Lung microvascular endothelial cell (primary cell): ENCODE measurements at places on chromosomes 11 and 22.

DNA sequence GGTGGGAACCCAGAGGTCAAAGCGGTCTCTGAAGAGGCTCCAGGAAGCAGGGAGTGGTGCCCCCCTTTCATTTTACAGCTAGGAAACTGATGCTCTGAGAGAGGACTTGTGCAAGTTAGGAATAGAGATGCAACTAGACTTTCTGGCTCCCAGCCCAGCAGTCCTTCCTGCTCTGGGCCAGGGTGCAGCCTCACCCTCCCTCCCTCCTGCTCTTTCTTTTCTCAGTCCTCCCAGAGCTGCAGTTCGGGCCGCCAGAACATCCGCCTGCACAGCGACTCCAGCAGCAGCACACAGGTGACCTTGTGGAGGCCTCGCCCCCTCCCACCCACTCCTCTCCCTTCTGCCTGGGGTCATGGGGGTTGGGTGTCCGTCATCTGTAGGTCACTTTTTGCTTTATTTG is 51.5 kb downstream of the LHFPL7 start:
- peak; percentile 81 for DNase-seq

DNA sequence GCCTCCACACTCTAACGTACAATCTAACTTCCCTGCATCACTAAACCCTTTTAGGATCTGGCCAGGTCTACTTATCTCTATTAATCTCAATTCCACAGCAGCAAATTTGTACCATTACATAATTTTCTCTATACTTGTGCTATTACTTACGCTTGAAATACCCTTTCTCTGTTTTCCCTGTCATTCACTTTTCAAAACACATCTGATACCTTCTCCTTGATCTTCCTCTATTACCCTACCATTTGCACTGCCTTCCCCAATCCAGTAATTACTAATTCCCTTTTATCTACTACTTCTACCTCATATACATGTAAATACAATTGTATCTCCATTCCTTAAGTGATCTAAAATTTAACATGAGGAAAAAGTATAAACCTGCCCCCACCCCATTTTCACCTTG is 14.0 kb downstream of the CHORDC1 start:
- no peak for DNase-seq

DNA sequence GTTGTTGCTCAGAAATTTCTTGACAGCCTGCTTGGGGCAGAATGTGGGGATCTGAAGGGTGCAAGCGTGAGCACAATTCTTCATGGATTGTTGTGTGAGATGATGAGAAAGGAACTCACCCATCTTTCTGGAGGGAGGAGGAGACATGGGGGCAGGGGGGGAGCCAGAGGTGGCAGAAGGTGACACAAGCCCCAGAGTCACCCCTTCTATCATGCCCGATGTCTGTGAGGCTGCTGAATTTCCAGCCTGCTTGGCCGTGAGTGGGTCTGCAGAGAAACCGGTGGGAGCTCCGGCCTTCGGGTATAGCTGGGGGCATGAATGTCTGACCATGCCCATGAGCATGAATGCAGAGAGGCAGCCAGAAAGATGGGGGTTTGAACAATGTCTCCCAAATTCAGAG is 870.7 kb downstream of the TBC1D22A start:
- no peak for DNase-seq

DNA sequence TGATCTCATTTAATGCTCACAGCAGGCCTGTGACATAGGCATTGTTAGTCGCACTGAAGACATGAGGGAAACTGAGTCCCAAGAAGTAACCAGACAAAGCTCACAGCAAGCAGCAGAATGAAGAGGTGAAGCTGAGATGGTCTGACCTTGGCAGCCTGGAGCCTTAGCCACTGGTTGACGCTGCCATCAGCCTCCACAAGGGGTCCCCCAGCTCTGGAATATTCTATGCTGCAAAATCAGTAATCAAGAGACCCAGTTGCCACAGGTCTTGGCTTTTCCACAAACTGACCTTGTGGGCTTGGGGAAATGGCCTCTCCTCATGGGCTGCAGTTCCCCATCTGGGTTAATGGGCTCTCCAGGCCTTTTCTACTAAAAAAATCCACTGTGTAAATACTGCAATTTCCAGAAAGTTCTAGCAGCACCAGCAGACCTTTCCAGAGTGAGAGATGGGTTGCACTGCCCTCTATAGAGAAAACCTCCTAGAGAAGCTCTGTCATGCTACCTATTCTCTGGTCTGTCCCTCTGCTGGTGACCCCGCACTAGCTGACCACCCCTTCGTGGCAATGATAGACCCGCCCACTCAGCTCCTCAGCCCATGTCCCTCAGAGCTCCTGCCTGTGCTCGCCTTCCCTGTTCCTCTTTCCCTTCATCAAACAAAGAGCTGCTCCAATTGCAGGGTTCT is 22.6 kb upstream of the ISX start:
- DNase-seq: peak; percentile 4

- no peak for DNase-seq
These were observed 107.3 kb downstream of the RPL27A start for GRCh38 chr11:8789864-8790263.

DNA sequence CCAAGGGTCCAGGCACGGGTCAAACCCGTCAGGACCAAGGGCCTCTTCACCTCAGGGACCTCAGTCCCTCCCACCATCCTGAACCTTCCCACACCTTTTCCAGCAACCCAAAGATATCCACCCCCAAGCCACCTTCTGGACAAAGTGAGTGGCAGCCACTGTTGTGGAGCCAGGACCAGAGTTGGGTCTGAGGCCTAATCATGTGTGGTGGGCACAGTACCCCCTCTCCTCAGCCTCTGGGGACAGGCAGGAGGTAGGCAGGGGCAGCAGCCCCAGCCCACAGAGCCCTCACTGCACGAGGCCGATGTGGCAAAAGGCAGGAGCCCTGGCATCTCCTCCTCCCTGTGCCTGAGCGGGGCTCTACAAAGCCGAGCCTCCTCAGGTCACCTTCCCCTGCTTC is 2.5 kb downstream of the KCNJ11 start:
- DNase-seq: no peak

GRCh38 chr11:17816232-17816931 is 81.8 kb downstream of the KCNC1 start:
- DNase-seq: no peak

DNA sequence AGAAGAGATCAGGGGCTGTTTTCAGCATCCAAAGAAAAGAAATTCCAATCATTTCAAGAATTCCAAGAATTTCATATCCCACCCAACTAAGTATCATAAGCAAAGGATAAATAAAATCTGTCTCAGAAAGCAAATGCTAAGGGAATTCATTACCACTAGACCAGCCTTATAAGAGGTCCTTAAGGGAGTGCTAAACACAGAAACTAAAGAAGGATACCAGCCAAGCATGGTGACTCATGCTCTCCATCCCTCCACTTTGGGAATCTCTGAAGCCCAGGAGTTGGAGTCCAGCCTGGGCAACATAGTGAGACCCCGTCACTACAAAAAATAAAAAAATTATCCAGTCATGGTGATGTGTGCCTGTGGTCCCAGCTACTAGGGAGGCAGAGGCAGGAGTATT is 17.8 kb downstream of the FADD start:
- no peak for DNase-seq

- no peak for DNase-seq
These were observed 425.5 kb downstream of the BRD1 start for GRCh38 chr22:49402169-49402568.

DNA sequence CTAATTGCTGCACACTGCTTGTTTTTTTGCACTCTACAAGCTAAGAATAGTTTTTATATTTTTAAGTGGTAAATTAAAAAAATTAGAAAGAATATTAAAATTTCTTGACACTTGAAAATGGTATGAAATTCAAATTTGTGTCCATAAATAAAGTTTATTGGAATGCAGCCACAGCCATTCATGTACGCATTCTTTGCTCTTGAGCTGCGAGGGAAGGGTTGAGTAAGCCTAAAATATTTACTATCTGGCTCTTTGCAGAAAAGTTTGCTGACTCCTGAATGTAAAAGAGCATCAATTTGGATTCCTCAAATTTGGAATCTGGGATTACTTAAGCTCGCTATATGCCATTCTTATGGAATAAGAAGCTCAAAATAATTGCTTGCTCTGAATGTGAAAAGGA is 3.4 kb upstream of the ADAMTS8 start:
- no peak for DNase-seq

- DNase-seq: no peak
These were observed 9.8 kb downstream of the SCN4B start for GRCh38 chr11:118142809-118143208.

DNA sequence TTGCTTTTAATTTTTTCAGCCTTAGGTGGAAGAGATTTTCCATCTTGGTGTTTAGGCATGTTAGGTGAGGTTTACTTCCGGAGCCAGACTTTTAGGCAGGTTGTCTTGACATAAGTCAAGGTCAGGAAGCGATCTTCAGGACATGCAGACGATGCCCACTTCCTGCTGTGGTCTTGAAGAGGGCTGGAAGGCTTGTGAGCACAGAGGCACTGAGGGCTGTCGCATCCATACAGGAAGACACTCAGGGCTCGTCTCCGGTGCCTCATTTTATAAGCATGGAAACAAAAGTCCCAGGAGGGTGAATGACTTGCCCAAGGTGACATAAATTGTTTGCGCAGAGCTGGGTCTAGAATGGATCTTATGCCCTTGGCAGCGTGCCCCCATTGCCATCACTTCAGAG is 30.8 kb downstream of the MARK2 start:
- DNase-seq: peak; percentile 12

- no peak for DNase-seq
These were observed 158.8 kb upstream of the PGR start for GRCh38 chr11:101288392-101288791.

DNA sequence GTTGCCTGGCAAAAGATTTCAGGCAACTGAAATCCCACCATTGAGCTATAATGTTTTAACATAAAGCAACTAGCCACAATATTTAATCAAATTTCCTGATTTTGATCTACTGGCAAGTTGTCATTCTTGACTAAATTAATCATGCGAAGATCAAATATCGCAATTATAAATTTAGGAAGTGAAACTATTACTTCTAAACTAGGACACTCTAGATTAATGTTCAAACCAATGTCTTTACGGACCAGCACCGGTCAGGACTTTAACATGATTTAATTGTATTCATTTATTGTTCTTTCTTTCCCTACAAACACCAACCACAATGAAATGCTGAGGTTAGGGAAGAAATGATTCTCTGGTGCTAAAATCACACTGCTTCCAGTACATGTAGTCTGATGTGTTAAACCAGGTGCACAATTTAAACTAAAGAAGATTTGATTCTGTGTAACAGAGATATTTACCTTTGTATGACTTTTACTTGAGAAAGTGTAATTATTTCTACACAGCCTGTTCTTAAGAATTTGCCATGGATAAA is 14.9 kb downstream of the GAS2 start:
- no peak for DNase-seq

DNA sequence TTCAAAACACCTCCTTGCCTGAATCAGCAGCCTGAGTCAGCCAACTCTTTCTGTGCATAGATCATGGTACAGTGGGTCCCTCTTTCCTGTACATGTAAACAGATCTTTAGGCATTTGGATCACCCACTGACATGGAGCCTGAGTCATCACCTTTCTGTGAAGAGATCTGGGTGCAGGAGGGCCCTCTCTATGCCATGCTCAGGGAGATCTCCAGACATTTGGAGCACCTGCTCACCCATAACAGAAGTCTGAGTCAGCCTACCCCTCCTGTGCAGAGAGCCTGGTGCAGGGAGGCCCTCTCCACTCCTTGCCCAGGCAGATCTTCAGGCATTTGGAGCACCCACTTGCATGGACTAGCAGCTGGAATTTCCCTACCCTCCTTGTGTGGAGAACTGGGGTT is 56.2 kb upstream of the GLYAT start:
- DNase-seq: no peak

- no peak for DNase-seq
These were observed 226.4 kb downstream of the ADAMTS15 start for GRCh38 chr11:130674686-130675308.

GRCh38 chr22:45413368-45414211 is at the start of the genes RIBC2 and SMC1B:
Gene RIBC2 (plus strand): TSS chr22:45413693. CDS start chr22:45413887, 194 bp downstream.
Gene SMC1B (minus strand): TSS chr22:45413599. CDS start chr22:45413567, 32 bp downstream.
- peak; percentile 61 for DNase-seq

GRCh38 chr11:76661834-76662434 is 8.6 kb downstream of the LRRC32 start:
- no peak for DNase-seq

GRCh38 chr11:75815345-75816168 is 547 bp downstream of the UVRAG start:
- peak; percentile 49 for DNase-seq
